ENCODE measurements at places on chromosomes 7 and 10.

GRCh38 chr10:49115015-49115795 lies at the start of gene VSTM4:
Gene VSTM4, minus strand, starts transcription at chr10:49115522. Its CDS starts 37 bp downstream, at chr10:49115485.
- peak; percentile 20 for DNase-seq

GRCh38 chr10:94439275-94439861 lies 37.0 kb downstream of the TBC1D12 start:
- no peak for DNase-seq

- no peak for DNase-seq
Observed at GRCh38 chr10:28298951-28299350, 3.9 kb downstream of the MPP7 start.

- DNase-seq: no peak
Observed at GRCh38 chr7:4840079-4840501, 21.7 kb downstream of the PAPOLB start.

- no peak for DNase-seq
Observed at GRCh38 chr10:37146443-37146842, 21.0 kb downstream of the ANKRD30A start.

GRCh38 chr7:129161524-129162225 lies 17.2 kb downstream of the TSPAN33 start:
- DNase-seq: no peak

- no peak for DNase-seq
Observed at GRCh38 chr7:133376514-133376913, 123.6 kb downstream of the EXOC4 start.

DNA sequence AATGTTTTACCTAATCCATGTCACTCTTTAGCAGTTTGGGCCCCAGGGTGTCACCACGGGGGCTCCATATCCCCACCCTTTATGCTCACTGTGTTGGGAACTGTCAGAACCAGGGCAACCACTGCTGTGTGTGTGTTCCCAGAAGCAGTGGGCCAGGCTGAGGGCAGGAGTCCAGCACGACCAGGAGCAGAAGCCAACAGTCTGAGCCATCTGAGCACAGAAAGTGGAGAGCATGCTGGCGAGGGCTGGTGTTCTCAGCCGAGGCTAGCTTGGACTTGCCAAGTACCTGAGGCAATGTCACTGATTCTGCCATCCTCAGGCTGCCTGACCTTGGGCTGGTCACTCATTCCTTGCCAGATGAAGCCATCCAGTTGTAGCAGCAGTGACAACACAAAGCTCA lies 285.0 kb downstream of the BMPER start:
- DNase-seq: no peak

GRCh38 chr7:94335586-94335985 lies 59.1 kb upstream of the COL1A2 start:
- no peak for DNase-seq

DNA sequence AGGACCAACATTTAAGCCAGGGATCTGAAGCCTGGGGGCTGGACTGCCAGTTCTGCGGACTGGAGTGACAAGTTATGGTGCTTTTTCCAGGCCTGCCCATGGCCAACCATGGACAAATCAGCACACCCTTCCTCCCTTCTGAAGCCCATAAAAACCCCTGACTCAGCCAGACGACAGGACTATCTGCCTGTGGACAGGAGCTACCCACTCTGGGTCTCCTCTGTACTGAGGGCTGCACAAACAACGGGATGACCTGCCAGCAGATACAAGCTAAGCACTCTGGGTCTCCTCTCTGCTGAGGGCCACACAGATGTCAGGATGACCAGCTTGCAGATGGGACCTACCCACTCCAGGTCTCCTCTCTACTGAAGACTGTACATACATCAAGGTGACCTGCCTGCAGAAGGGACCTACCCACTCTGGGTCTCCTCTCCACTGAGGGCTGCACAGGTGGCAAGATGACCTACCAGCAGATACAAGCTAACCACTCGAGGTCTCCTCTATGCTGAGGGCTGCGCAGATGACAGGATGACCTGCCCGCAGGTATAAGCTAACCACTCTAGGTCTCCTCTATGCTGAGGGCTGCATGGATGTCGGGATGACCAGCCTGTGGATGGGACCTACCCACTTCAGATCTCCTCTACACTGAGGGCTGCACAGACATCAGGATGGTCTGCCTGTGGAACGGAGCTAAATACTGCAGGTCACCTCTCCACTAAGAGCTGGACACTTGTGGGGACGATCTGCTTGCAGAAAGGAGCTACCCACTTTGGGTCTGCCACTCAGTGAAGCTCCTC lies 110.1 kb upstream of the GPR22 start:
- no peak for DNase-seq

- no peak for DNase-seq
Observed at GRCh38 chr7:43458330-43459018, 124.4 kb upstream of the STK17A start.

DNA sequence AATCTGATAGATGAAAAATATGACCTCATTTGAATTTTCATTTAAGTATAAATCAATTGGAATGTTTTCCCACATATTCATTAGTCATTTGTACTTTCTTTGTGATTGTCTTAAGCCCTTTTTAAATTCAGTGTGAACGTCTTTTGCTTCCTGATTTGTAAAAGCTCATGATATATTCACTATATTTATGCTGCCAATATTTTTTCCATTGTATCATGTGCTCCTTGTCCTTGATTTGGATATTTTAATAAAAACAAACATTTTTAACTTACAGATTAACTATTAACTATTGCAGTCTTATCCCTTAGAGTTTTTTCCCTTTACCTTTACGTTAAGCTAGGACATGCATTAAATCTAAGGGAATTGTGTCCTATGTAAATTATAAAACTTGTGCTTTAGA lies 157.7 kb downstream of the ADAM12 start:
- DNase-seq: no peak

GRCh38 chr10:71287456-71287855 lies 31.6 kb upstream of the SLC29A3 start:
- no peak for DNase-seq

DNA sequence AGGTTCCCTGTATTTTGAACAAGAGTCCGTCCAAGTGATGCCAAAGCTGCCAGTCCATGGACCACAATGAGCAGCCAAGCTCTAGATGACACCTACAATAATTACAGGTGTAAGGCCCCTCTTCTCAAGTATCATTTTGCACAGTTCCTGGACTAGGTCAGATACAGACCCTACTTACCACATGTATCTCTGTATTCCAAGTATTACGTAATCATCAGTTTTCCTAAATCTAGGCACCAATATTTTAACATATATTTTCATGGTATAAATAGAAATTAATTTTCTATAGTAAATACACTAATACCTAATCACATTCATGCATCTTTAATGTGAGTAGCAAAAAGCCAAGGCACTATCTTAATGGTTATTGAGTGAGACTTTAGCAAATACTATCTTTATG lies 157.0 kb upstream of the PRSS1 start:
- no peak for DNase-seq

- no peak for DNase-seq
Observed at GRCh38 chr7:45237788-45238461, 80.3 kb downstream of the RAMP3 start.

GRCh38 chr7:12410523-12410922 lies 6.9 kb upstream of the VWDE start:
- DNase-seq: no peak

DNA sequence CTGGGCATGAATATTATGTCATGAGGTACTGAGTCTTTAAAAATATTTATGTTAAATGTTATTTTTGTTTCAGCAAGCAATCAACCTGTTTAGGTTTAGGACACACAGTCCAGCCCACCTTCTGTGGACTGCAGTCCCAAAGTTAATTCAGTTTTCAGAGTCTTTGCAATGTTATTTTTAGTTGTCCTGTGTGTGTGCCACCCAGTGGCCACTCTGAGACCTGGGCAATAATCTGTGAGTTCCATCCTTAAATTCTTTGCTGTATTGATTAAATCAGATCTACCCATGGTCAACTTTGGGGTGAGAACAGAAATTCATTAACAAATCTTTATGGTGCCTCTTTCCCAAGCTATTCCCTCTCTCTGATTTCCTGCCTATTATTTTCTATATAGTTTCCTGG lies 415.1 kb downstream of the CCSER2 start:
- no peak for DNase-seq

GRCh38 chr7:87598234-87599009 lies 2.3 kb downstream of the ABCB1 start:
- no peak for DNase-seq

DNA sequence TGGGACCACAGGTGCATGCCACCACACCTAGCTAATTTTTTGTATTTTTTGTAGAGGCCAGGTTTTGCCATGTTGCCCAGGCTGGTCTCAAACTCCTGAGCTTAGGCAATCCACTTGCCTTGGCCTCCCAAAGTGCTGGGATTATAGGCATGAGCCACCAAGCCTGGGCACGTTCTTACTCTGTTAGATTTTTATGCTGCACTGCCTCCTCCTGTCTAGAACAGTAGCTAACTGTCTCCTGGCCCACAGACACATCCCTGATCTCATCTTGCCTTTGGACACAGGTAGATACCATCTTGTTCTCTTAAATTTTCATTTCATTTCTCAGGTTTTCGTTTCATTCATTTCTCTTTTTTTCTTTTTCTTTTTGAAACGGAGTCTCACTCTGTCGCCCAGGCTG lies 41.1 kb downstream of the BLVRA start:
- no peak for DNase-seq

DNA sequence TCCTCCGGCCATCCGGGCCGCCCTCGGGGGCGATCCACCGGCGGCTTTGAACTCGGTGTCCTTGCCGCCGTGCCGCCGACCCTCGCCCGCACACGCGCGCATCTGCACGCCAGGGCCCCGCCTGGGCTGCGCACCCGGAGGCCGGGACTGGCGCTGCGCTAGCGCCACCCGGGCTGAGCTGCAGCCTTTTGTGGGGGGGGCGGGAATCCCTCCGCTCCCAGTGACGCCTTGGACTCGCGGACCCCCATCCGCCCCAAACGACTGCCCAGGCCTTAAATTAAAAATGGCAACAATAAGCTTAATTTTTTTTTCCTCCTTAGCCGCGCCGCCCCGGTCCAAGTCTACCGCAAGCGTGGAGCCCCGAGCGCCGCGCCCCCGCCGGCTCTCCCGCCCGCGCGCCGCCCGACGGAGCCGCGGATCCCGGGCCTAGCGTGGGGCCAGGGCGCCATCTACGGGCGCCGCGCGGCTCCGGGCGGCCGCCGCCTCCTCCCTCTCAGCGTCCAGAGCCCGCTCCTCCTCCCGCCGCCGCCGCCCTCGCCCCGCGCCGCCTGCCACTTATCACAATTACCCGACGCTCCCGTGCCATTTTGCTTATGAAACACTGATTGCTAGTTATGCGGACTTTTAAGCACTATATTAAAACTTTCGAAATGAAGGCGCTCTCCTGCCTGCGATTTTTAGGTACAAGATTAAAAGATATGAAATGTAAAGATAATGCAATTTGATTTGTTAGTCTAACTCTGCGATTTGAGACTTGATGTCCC lies 7.5 kb upstream of the EBF3 start:
- peak; percentile 59 for DNase-seq

DNA sequence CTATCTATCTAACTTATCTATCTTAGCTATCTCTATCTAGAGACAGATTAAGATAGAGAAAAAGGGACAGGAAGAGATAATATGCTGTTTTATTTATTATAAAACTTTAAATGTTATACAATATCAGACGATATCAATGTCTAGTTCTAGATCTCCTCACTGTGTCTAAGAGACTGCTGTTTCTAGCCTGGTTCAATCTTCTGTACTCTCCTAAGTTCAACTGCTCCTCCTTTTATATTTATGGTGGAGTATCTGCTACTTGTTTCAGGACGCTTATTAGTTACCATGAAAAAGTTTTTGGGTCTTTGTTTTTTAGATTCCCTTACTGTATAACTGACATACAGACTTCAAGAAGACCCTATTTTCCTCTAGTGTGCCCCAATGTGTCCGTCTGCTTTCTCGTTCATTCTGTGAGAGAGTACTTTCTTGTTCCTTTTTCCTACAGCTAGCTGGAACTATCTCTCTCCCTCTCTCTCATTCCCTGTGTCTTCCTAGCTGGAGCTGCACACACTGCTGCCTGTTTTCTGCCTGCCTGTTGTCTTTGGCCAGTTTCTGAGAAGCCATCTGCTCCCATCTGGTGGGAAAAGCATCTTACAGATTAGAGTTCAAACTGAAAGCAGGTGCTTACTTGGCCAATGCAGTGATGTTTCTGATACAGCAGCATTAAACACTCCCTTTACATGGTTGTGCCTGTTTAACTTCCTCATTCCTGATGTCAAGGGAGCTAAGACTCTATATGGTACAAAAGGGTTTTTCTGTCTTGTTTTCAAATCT lies 49.4 kb upstream of the ARL4A start:
- DNase-seq: no peak

DNA sequence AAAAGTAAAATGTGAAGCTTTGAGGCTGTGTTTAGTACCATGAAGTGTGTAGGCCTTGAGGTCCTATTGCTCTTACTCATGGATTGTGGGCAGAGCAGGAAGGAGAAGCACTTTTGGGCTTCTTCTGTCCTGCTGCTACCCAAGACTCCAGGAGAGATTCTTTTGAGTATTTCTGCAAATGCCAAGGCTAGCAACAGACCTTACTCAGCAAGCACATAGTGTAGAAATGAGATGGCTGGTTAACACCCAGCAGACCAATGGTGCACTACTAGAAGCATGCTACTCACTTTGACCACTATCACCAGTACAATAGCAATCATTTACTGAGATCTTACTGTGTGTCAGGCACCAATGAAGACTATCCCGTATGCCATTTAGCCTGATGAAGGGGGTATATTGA lies 3.2 kb downstream of the PLPP4 start:
- DNase-seq: no peak

DNA sequence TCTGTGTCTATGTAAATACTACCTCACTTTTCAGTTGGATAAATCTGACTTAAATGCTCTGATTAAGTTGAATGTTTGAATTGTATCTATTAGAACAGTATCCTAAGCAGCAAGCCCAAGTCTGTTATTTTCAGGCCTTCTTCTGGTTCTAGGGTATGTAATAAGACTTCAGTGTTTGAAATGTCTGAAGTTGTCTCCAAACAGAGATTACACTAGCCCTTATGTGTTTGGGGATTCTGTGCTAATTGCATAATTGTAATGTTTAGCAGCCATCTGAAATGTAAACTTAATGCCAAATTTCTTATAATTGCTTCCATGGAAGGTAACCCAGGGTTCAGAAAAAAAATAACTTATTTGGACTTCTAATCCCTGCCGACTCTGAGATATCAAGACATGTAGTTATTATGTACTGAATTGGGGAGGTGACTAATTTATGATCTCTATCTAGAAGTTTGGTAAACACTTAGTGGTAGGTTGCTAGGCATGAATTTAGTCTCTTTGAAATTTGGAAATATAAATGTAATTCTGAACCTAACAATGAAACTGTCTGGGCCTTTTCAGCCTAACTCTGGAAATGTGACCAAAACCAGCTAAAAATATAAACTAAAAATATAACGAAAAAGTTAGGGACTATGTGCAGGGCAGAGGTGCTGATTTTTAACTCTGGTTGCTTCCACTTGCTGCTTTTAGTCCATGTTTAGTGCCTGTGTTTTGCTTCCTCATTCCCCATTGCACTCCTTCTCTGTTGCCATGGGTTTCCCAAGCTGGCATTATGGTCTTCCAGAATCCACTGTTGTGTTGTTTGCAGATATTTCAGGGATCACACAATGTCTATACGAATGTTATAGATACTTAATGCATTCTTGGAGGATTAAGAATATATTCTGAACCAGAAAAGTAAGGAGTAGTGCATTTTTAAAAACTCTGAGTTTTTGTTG lies 54.8 kb downstream of the MCU start:
- DNase-seq: no peak

GRCh38 chr10:4191894-4192293 lies 406.9 kb upstream of the KLF6 start:
- no peak for DNase-seq
